Caco-2 (cell line): ENCODE measurements at places on chromosomes 7 and 10. TPM values are rescaled to one million over a fixed set of nuclear protein-coding genes. Genes with fewer than 3 reads are reported as not detected.
A peak's percentile ranks its signal among the peaks of the same experiment; 100 is the strongest.

The LMOD2 gene
- not detected in 2 replicates for total RNA-seq

The IL15RA gene
- total RNA-seq: 0.46 and 0.66 TPM in 2 replicates

The CPED1 gene
- total RNA-seq: 0.23 and 0.56 TPM in 2 replicates

The AUTS2 gene
- 37.1 and 41.9 TPM in 2 replicates for total RNA-seq

The TFPI2 gene
- not detected in 2 replicates for total RNA-seq

The JAKMIP3 gene
- total RNA-seq: 0.50 and 0.53 TPM in 2 replicates

The TDRD1 gene
- total RNA-seq: 0.14 TPM in 1 of 2 replicates, not detected in the other

The FAM204A gene
- 63.7 and 68.7 TPM in 2 replicates for total RNA-seq

The SAP25 gene
- 1.9 and 2.0 TPM in 2 replicates for total RNA-seq

The CTAGE15 gene
- total RNA-seq: not detected in 2 replicates

The ECD gene
- 51.8 and 52.6 TPM in 2 replicates for total RNA-seq

DNA sequence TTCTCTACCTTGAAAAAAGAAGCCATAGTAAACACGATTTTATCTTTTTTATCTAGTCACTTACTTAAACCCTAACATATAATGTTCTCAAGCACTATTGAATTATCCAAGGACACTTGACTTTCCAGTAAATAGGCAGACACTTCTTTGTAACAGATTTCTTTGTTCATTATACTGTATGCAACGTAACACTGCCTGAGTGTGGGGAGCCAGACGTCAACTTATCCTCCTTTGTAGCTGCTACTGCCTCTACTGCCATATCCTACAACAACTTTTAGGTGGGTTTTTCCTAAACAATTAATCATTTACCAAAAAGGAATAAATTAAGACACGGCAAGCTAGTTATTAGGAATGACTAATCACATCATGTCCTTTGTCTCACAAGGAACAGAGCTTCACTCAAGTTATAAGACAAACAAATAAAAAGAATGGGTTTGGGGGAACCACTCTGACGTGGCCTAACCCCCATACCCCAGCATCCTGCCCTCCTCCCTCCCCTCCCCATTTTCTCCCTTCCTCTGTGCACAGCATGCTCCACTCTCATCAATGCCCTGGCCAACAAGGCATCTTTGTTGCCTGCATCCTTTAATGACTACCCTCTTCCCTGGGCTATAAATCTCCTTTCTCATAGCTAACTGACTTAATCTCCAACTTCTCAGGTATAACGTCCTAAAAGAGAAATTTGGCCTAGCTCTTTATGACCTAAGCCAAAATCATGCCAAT lies 43.3 kb downstream of the DOCK4 start:
- H3K4me3 ChIP-seq: no peak overlapping the region
- H3K27ac ChIP-seq: no peak overlapping the region
- DNase-seq: no peak
- no peaks in the 10 kb centered on the region for H3K36me3 ChIP-seq
- H3K4me1 ChIP-seq: peaks cover 24% of the 10 kb centered on the region
- no peaks in the 10 kb centered on the region for H3K27me3 ChIP-seq

GRCh38 chr10:49300140-49300974 lies 1.4 kb downstream of the C10orf71 start:
- H3K4me3 ChIP-seq: no peak overlapping the region
- H3K36me3 ChIP-seq: no peaks in the 10 kb centered on the region
- H3K4me1 ChIP-seq: no peaks in the 10 kb centered on the region
- DNase-seq: peak; percentile 18

DNA sequence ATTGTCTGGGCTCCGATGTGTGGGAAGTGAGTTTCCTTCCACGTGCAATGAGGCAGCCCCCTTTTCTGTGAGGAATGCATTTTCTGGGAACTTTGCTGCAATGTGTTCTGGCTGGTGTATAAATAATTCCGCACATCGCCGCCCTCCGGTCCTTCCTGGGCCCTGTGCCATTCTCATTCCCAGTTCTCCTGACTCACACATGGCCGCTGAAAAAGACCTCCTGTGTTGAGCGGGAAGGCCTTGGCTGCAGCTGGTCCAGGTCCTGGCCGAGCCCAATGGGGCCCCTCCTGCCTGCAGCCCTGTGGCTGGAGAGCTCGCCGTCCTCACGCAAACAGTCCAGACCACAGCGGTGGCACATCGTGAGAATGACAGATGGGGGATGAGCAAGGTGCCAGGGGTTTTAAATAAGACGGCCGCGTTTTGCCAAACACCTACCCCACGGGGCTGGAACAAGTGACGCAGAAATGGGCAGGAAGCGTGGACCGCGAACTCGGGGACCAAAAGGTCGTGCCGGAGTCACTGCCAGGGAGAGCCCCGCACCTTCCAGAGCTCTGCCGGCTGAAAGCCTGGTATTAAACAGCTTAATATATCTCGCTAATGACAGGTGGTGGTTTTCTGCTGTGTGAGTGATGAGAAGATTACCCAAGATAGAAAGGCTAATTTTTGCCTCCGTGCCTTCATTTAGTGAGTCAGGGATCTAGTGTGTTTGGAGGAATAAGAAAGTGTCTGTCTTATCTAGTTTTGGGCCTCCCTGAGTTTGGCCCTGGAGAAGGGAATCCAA lies 37.0 kb downstream of the FAM20C start:
- H3K27ac ChIP-seq: no peak overlapping the region
- peaks cover 5% of the 10 kb centered on the region for H3K4me1 ChIP-seq
- no peak overlapping the region for H3K4me3 ChIP-seq
- no peaks in the 10 kb centered on the region for H3K36me3 ChIP-seq
- no peaks in the 10 kb centered on the region for H3K27me3 ChIP-seq
- DNase-seq: no peak

DNA sequence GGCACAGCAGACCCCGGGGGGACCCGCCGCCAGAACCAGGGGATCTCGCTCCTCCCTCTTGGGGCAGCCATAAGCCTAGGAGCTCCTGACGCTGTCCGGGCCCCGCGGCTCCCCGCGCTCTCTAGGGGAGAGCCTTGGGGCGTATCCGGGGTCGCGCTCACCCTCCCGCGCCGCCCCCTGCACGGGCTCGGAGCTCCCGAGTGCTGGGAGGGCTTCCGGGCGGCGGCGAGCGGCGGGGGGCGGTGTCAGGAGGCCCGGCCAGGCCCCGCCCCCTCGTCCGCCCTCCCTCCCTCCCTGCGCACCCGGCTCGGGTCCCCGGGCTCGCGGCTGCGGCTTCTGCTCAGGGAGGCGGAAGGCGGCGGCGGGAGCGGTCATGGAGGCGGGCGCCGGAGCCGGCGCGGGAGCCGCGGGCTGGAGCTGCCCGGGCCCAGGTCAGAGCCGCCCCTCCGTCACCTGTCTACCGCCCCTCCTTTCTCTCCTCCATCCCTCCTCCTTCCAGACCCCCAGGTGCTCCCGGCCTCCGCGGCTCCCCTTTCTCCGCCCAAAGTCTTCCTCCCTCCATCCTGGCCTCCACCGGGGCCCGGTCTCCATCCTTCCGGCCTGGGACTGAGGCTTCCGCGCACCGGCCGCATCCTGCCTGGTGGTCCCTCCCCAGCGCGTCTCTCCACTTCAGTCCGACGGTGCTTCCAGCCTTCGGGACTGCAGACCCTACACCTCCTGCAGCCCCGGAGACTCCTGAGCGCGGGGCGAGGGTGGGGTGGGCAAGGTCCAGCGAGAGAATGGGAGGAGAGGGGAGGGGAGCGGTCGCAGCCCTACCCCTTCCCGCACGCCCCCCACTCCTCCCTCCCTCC lies at the start of gene CCDC136:
TSS of gene CCDC136 (plus strand) at position 848 of the 851 bp plus-strand sequence. CDS start 444 bp downstream, outside the sequence.
- H3K4me3 ChIP-seq: peak within 1 kb of the TSS; percentile 82
- no peaks in the 10 kb centered on the region for H3K36me3 ChIP-seq
- peak; percentile 75 for DNase-seq
- H3K27me3 ChIP-seq: peaks cover 1% of the 10 kb centered on the region
- H3K27ac ChIP-seq: no peak within 1 kb of the TSS

- no peaks in the 10 kb centered on the region for H3K36me3 ChIP-seq
- no peak for DNase-seq
- H3K4me1 ChIP-seq: peaks cover 19% of the 10 kb centered on the region
- peak overlapping the region; percentile 83 for H3K27ac ChIP-seq
- H3K4me3 ChIP-seq: no peak overlapping the region
- H3K27me3 ChIP-seq: no peaks in the 10 kb centered on the region
Measured at GRCh38 chr7:76380623-76380966, 21.8 kb upstream of the YWHAG start.

- H3K4me1 ChIP-seq: peaks cover 9% of the 10 kb centered on the region
- H3K27me3 ChIP-seq: no peaks in the 10 kb centered on the region
- H3K4me3 ChIP-seq: no peak overlapping the region
- no peak for DNase-seq
- no peaks in the 10 kb centered on the region; the same call in 1 of the 2 replicates for H3K36me3 ChIP-seq
- H3K27ac ChIP-seq: no peak overlapping the region
Measured at GRCh38 chr10:120948889-120949608, 97.9 kb downstream of the WDR11 start.

DNA sequence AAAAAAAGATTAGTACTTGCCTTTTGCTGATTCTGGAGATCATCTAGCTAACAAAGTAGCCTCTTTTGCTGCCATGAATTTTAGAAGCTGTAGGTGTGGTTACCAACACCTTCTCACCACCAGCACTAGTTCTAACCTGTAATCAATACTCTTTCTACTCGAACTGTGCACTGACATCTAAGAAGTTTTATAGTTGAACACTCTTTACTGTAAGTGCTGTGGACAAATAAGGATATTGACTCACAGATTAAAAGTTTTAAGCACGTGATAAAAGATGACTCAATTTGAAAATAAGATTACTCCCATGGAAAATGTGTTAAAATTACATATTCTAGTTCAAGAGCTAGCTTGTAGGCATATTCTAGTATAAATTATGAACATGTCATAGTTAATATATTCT lies 89.9 kb downstream of the REEP3 start:
- no peak overlapping the region for H3K4me3 ChIP-seq
- no peak overlapping the region for H3K27ac ChIP-seq
- H3K36me3 ChIP-seq: no peaks in the 10 kb centered on the region; the same call in 1 of the 2 replicates

DNA sequence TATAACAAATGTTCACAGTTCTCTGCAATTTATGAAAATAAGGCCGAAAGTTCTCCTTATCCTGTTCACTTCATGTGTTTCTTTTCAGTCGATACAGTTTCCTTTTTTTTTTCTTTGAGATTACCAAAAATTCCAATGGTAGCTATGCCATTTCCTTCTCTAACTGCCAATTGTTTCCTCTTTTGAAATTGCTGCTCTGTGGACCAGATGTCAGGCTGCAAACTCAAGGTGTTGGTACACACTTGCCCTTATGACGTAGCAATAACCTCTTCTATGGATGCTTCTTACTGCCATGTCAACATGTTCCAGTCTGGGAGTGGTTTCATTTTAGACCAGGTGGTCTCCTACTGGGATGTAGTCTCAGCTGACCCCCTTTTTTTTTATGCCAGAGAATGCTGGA lies 52.9 kb downstream of the CASD1 start:
- DNase-seq: no peak
- peaks cover 32% of the 10 kb centered on the region for H3K4me1 ChIP-seq
- H3K27me3 ChIP-seq: no peaks in the 10 kb centered on the region
- no peak overlapping the region for H3K27ac ChIP-seq

- DNase-seq: no peak
- H3K36me3 ChIP-seq: no peaks in the 10 kb centered on the region
- H3K4me3 ChIP-seq: no peak overlapping the region
Measured at GRCh38 chr10:130812381-130813148, 499.0 kb downstream of the TCERG1L start.

GRCh38 chr7:107838816-107839565 lies 36.0 kb upstream of the SLC26A3 start:
- H3K36me3 ChIP-seq: no peaks in the 10 kb centered on the region
- no peak overlapping the region for H3K27ac ChIP-seq
- no peak overlapping the region for H3K4me3 ChIP-seq
- no peak for DNase-seq
- peaks cover 24% of the 10 kb centered on the region for H3K4me1 ChIP-seq

GRCh38 chr7:140062118-140062527 lies 628 bp downstream of the PARP12 start:
- H3K36me3 ChIP-seq: no peaks in the 10 kb centered on the region
- H3K27ac ChIP-seq: no peak overlapping the region
- H3K4me3 ChIP-seq: peak overlapping the region; percentile 69
- H3K4me1 ChIP-seq: no peaks in the 10 kb centered on the region

GRCh38 chr7:127813991-127814541 lies 162.1 kb downstream of the SND1 start:
- H3K27me3 ChIP-seq: no peaks in the 10 kb centered on the region
- H3K4me1 ChIP-seq: peaks cover 18% of the 10 kb centered on the region
- H3K27ac ChIP-seq: peak overlapping the region; percentile 50
- no peak overlapping the region for H3K4me3 ChIP-seq

GRCh38 chr7:12741951-12742575 lies 54.6 kb downstream of the ARL4A start:
- no peaks in the 10 kb centered on the region for H3K27me3 ChIP-seq
- peaks cover 6% of the 10 kb centered on the region; the same call in 1 of the 2 replicates for H3K4me1 ChIP-seq
- H3K36me3 ChIP-seq: no peaks in the 10 kb centered on the region
- H3K4me3 ChIP-seq: no peak overlapping the region
- H3K27ac ChIP-seq: no peak overlapping the region

- H3K27me3 ChIP-seq: no peaks in the 10 kb centered on the region
- H3K4me1 ChIP-seq: no peaks in the 10 kb centered on the region
- no peak for DNase-seq
- no peak overlapping the region for H3K4me3 ChIP-seq
- no peak overlapping the region for H3K27ac ChIP-seq
Measured at GRCh38 chr7:82805527-82805960, 357.1 kb downstream of the PCLO start.

- peaks cover 8% of the 10 kb centered on the region for H3K4me1 ChIP-seq
- H3K27ac ChIP-seq: peak overlapping the region; percentile 15
- H3K4me3 ChIP-seq: no peak overlapping the region
- H3K36me3 ChIP-seq: no peaks in the 10 kb centered on the region
- DNase-seq: no peak
- no peaks in the 10 kb centered on the region for H3K27me3 ChIP-seq
Measured at GRCh38 chr7:107560898-107561516, 2.7 kb downstream of the COG5 start.
